ENCODE measurements at places on chromosomes 12 and 14.
A peak's percentile ranks its signal among the peaks of the same experiment; 100 is the strongest.

DNA sequence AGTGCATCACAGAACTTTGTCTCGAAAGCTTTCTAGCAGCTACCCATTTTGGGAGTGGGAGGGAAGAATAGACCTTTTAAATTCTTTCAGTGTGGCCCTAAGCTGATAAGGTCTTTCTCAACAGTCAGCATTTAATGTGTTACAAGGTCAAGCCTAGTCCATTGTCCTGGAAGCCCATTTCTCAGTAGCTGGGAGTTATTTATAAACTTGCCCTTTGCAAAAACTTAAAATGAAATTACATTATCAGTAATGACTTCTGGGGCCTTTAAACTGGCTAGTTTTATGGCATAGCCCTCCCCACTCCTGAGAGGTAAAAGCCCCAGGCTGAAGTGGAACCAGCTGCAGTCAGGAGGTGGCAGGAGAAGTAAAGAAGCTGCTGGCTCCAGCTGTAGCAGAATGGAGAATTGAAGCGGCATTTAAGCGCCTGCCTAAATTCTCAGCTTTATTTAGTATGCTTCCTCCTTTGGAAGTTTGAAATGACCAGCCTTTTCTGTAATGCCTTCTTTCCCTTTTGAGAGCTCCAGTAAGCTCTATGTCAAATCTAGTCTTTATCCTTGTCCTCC is 12.4 kb downstream of the COPZ1 start:
- no peak for DNase-seq

- DNase-seq, result no peak
Observed at GRCh38 chr14:32412532-32412931, 83.4 kb downstream of the AKAP6 start.

- DNase-seq, result no peak
Observed at GRCh38 chr12:64891629-64892028, 67.2 kb downstream of the TBC1D30 start.

GRCh38 chr14:34437729-34438080 is 24.3 kb downstream of the SPTSSA start:
- DNase-seq, result peak; percentile 28

DNA sequence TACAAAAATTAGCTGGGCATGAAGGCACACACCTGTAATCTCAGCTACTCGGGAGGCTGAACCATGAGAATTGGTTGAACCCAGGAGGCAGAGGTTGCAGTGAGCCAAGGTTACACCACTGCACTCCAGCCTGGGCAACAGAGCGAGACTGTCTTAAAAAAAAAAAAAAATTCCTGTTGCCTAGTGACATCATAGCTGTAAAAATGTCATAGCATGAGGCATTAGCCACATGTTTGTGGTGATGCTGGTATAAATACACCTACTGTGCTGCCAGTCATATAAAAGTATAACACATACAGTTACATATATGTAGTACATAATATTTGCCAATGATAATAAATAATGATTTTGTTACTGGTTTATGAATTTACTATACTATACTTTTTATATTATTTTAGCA is 22.2 kb downstream of the SLC41A2 start:
- DNase-seq, result no peak

- DNase-seq, result peak; percentile 81
Observed at GRCh38 chr12:93766796-93767523, 89.8 kb downstream of the CRADD start.

- no peak for DNase-seq
Observed at GRCh38 chr12:9632766-9633165, 25.1 kb upstream of the KLRB1 start.

DNA sequence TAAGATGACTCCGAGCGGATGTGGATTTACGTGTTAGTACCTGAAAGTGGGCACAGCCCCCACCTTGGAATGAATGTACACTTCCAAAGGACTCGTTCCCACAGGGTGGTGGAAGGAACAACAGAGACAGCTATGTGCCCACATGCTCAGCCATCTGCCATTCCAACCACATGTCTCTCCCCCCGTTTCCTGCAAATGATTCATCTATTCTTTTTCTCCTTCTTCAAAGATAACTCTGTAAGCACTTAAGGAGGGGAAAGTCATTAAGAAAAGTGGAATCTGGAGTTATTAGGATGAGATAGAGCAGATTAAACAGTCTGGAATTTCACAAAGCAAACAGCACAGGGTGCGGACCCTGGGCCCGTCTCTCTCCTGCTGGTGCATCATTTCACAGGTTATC is 18.5 kb upstream of the DUSP6 start:
- DNase-seq, result peak; percentile 80

- DNase-seq, result no peak
Observed at GRCh38 chr12:92058664-92059063, 87.0 kb downstream of the BTG1 start.

DNA sequence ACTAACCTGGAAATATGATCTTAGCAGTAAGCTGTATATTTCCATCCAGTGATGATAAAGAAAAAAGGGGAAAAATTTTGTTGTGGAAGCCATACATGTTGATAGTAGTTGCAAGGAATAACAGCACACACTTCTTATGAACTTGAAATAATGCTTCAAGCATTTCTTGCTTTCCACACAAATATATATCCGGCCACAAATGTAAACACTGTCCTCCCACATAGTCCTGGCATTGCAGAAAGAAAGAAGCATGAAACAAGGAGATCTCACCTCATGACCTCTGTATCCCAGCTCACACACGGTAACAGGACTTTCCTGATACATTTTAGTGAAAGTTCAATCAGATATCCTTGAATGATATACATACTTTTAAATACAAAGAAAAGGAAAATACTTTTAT is 56.0 kb downstream of the LLPH start:
- DNase-seq, result peak; percentile 86

- peak; percentile 74 for DNase-seq
Observed at GRCh38 chr12:27610374-27610773, 85.9 kb upstream of the REP15 start.

DNA sequence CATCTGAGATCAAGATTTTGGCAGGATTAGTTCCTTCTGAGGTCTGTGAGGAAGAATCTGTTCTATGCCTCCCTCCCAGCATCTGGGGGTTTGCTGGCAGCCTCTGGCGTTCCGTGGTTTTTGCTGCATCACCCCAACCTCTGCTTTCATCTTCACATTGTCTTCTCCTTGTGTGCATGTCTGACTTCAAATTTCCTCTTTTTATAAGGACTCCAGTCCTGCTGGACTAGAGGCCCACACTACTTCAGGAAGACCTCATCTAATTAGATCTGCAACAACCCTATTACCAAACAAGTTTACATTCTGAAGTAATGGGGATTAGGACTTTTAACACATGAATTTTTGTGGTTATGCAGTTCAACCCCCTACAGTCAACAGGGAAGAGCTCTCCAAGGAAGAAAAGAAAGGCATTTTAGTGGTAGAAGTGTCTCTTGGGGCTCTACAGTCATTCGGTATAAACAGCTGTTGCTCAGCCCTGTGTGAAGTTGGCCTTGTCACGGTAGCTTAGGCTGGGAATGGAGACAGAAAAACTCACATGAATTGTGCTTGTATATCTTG is 89.7 kb downstream of the CAND1 start:
- DNase-seq, result peak; percentile 71

- no peak for DNase-seq
Observed at GRCh38 chr14:51185754-51186153, 54.3 kb upstream of the TMX1 start.

DNA sequence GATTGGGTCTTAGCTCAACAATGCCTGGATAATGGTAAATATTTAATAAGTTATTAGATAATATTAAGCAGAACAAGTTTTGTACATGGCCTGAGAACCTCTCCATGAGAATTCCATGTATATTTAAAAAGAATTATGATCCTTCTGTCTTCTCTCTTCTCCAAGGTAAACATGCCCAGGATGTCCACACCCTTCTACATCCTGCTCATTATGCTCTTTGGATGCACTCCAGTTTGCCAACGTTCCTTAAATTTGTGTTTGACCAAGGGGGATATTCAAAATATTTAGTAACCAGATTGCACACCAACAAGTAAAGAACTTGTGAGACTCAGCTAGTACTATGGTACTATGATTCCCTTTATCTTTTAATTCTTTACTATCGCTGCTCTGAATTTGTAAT is 44.8 kb upstream of the ERGIC2 start:
- DNase-seq, result no peak

GRCh38 chr12:89863493-89863938 is 154.9 kb upstream of the ATP2B1 start:
- DNase-seq, result no peak

DNA sequence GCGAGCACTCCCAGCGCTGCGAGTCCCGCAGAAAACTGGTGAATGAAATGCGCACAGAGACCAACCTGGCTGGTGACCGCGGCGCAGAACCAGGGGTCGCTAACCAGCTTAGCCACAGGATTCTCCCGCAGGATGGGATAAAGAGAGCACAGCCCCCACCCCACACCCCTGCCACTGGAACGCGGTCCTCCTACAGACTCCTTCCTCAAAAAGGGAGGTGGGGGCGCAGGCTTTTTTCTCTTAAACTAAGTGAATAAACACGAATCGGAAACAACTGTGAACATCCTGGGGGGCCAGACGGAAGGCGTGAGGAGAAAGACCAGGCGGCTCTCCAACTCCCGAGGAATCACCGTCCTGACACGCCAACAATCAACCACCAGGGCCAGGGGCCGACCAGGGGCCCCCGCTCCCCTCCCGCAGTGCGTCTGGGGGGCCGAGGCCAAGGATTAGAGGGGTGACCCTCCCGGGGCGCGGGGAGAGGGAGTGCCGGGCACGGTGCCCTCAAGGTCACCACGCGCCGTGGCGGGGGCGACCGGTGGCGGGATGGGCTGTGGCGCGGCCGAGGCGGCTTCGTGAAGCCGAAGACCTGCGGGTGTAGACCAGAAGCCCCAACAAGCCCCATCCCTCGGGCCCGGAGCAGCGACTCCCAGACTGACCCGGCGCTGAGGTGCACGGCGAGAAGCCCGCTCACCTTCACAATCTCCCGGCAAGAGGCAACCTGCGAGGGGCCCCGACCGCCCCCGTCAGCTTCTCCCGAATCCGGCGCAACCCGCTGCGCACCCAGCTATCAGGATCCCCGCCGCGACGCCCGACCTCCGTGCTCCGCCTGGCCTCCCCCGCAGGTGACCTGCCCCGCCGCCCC is 704 bp downstream of the ATP2B1 start:
- peak; percentile 40 for DNase-seq

- DNase-seq, result no peak
Observed at GRCh38 chr12:121600702-121601336, 20.0 kb upstream of the KDM2B start.

GRCh38 chr12:62306569-62307530 is 46.6 kb downstream of the USP15 start:
- DNase-seq, result no peak

DNA sequence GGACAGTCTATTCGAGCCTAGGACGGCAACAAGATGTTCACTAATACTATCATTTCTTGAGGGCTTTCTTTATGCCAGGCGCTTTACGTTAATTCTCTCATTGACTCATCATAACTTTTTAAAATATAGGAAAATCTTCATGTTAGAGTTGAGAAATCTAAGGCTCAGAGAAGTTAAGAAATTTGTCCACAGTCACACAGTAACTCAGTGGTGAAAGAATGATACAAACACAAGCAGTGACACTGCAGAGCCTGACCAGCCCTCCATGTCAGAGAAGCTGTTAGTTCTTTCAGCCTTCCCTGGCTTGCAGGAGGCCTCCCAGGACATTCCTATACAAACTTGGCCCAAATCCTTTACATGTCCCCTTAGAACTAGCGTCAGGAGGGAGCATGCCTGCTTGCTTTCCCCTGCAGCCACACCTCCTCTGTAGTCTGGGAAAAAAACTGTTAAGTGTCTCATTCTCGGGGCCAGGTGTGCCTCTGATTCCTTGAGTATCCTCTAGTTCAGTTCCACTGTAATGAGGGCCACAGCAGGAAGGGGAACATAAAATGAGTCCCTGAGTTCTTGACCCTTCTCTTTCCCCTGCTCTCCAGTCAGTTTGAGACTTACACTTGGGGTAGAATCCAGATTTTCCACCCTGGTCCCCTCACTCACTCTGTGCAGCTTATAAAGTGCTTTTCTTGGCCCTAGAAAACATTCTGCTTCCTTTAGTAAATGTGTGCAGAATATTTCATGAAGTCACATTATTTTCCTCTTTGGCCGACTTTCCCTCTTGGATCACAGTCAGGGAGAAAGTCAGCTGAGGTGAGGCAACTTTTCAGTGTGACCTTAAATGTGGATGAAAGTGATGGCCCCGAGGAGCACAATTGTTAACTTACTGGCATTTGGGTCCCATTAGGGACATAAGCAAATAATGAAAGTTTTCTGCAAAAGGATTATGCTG is 152.2 kb upstream of the HIF1A start:
- DNase-seq, result no peak

DNA sequence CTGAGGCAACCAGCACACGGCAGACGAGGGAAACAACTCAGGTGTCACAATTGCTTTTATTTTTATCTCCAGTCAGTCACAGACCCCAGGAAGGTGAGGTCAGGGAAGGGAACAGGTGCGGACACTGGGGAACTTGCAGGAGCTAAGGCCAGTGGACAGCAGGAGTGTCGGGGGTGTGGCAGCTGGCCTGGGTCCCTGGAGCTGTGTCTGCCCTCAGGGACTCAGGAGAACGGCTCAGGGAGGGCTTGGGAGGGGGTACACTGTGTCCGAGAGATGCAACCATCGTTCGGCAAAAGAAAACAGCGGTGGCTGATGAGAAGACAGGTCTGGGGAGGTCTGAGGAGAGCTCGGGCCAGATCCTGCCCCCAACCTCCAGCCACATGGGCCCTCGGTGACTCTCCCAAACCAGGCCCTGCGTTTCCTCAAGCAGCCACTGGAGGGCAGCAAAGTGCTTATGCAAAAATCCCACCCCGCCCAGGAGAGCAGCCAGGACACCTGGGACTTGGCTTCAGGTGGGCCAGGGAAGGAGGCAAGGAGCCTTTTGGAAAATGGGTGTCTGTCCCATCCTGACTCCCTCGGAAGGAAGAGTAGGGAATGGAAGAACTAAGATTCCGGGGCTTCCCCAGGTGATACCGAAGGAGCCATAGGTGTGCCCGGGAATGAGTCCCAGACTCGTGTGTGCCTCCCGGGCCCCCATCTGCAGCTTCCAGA is 24.1 kb upstream of the BCDIN3D start:
- DNase-seq, result peak; percentile 32

- DNase-seq, result peak; percentile 14
Observed at GRCh38 chr12:131090274-131091210, 136.8 kb downstream of the ADGRD1 start.

DNA sequence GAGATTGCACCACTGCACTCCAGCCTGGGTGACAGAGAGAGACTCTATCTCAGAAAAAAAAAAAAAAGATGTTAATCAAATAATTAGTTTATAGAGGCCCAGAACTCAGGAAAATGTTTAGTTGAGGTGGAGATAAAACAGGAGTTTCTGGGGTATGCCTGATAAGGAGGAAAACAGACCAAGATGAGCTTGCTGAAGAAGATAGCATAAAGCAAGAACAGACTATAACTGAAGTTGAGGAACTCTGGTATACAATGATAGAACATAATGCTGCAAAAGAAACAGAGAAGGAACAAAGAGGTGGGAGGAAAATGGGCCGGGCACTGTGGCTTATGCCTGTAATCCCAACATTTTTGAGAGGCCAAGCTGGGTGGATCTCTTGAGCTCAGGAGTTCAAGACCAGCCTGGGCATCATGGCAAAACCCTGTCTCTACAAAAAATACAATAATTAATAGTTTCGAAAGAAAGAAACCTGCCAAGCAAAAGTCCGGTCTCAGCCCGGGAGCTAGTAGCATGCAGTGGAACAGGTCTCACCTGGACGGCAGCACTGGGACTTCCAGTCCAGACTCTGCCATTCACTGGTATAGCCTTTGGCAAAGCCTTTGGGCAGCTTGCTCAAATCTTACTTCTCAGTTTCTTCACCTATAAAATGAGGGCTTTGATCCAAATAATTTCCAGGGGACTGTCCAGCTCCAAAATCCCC is 25.4 kb downstream of the SLC35E3 start:
- no peak for DNase-seq

GRCh38 chr12:70508178-70508577 is 129.1 kb downstream of the PTPRB start:
- no peak for DNase-seq

All from iris pigment epithelial cell (primary cell).